Endothelial cell (in vitro differentiated cells): ENCODE measurements at places on chromosomes 12 and 14.
A peak's percentile ranks its signal among the peaks of the same experiment; 100 is the strongest.

DNA sequence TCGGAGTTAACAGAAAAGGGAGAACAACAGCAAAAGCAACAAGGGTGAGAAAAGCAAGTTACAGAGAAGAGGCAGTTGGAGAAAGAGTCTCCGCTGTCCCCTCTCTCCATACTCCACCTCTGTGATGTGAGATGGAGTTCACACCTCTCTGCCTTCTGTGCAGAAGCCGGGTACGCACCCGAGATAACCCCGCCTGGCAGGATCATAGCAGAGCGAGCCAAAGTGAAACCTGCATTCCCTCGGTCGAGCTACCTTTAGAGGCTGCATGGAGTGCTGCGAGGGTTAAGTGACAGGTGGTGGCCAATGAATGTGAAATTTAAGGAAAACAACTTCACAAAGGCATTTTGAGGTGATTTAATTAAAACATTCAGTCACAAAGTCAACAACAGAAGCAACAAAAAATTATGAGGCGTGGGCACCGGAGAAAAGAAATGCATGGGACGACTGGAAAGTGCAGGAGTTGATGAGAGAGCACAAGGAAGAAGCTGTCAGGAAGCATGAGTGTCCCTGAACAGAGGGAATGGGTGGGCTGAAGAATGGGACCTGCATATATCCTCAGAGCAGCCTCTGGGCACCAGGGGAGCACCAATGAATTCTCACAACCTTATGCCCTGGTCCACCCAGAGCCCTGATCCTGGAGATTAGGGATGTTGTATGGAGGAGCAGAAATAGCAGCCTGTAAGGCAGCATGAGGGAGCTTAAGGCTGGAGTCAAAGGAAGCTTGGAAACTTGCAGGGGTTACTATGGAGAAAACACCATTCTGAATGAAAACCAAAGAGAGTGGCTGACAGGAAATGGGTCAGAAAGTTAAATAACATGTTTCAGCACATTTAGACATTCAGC is 208.3 kb downstream of the EMP1 start:
- no peak for DNase-seq

DNA sequence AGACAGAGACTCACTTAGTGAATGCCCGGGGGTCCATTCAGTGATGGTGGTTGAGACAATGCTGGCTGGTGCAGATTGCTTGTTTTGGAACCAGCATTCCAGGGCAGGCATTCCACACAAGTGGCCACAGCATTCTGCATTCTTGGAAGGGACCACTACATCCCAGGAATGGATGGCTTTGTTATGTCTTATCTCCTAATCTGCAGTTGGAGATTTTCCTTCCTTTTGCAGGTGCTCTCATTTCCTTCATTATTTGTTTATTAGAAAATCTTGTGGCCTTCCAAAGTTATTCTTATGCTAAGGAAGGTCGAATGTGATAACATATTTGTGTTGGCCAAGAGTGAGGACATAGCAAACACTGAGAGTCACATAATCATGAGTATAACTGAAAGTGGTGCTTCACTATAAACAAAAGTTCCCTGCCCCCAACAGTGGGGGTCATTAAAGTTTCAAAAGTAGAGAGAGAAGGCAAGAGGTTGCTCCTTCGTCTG is 66.0 kb downstream of the BMP4 start:
- no peak for DNase-seq

DNA sequence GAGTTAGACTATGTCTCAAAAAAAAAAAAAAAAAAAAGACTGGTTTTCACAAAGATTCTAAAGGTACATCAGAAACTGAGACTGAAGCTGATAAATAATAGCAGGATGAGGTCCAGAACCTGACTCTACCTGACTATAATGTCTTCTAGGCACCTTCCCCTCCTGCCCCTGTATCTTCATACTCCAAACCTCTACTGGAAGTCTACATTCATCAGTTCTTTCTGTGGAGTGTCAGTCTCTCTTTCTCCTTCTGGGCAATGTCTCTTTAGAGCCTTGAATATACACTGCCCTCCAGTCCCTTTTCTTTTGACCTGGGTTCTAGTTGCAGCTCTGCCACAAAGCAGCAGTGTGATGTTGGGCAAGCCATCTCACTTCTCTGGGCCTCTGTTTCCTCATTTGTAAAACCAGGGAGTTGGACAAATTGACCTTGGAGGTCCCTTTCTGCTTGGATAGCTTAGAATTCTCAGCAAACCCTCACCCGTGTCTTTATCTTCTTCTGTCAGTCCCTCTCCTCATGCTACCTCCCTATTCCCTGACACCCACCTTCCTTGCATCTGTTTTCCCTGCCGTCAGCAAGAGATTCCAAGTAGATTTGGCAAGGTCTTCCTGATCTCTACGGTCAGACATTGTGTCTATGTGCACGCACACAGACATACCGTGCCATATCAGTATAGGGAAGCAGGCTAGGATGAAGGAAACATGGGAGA is 4.3 kb downstream of the NFE2 start:
- no peak for DNase-seq

GRCh38 chr14:89674936-89675335 is 257.9 kb upstream of the FOXN3 start:
- no peak for DNase-seq

GRCh38 chr12:701896-702539 is 38.8 kb upstream of the NINJ2 start:
- no peak for DNase-seq

DNA sequence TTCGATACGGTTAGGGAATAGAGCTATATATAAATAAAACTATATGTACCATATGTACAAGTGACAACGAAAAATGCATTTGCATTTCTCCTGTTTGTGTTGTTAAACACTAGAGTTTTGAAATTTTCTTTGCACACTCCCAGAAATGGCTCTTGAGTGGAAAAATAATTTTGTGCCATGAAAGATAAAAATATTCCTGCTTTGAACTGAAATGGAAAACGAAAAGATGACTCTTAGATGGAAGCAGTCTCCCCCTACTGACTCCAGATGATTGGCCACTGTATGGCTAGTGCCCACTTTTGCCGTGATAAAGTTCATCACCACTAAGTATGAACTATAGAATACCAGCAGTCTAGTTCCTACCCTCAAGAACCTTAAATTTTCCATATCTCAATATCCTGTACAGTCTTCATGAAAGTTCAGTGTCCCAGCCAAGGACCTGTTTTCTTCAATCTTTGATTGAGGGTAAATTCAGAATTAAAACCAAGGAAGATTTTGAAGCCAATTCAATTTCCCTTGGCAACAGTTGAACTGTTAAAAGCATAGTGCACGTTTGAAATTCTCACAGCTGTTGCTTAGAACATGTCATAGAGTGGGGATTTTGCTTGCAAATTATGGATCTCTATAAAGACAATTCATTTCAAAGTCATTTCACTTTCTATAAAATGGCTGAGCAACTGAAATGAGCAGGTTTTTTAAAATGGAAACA is 1.6 kb upstream of the PPP2R5E start:
- no peak for DNase-seq

- no peak for DNase-seq
Measured at GRCh38 chr12:94329366-94329765, 130.3 kb downstream of the CEP83 start.

GRCh38 chr12:57175428-57176138 is 28.2 kb upstream of the LRP1-AS start:
- DNase-seq, result peak; percentile 84

DNA sequence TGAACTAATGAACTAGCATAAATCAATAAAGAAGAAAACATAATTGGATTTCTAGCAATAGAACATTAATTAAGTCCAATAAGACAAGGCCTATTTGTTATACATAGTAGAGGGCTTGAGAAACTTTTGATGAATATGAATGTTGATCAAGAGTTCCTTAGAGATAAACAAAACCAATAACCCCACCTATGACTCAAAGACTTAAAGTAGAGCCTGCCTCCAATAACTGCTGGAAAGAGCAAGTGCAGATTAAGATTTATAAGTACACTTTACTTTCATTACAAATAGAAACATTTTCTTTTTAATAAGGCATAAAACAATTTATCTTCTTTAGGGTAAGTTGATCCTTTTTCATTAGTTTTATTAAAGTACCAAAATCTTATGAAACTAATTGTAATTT is 185.7 kb downstream of the SRGAP1 start:
- no peak for DNase-seq

DNA sequence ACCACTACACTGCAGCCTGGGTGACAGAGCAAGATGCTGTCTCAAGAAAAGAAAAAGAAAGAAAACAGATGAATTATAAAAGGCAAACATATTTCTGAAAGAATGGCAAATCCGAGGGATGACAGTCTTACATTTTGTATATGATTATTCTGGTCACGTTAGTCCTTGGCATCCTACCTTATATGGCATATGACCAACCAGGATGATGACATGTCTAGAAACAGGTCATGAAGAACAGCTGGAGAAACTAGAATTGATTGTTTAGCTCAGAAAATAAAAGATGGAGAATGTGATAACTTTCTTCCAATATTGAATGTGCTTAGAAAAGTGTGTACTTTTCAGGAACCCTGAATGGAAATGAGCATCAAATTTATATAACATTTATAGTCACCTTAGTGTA is 19.2 kb downstream of the SLC2A14 start:
- DNase-seq, result no peak

DNA sequence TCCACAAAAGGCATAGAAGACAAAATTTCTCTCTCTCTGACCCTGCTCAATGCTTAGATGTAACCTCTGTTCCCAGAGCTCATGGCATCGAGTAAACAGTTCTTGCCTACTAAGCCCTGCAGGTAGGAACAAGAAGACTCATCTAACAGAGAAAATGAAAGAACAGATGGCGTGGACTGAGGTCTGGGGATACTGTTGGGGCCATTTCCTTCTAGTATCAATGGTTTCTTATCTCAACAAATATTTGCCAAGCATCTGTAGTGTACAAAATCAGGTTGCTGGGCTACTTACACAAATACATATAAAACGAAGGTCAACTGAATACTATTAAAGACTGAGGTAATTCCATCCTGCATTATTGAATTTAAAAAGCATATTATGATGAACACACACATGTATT is 93.3 kb downstream of the RIMBP2 start:
- DNase-seq, result no peak

GRCh38 chr12:11653215-11653753 is 3.8 kb downstream of the ETV6 start:
- no peak for DNase-seq

DNA sequence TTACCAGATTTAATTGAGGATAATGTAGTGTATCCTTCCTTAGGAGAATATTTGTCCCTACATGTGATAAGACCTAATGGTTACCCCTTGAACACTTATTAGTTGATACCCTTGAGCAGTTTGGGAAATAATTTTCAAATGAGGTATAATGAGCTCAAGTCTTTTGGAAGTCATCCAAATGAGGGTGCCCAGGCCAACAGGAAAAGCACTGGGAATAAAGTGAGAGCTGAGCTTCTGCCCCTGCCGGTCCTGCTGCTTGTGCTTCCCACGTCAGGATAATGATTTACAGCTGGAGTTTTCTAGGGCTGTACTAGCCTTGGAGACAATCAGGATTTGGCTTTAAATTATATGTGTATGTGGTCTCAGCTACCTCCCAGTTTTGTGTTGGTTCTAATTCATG is 178.8 kb upstream of the FRMD6 start:
- DNase-seq, result no peak

- DNase-seq, result no peak
Measured at GRCh38 chr12:114974333-114974732, 290.4 kb upstream of the TBX3 start.

GRCh38 chr12:24754690-24755638 is 193.9 kb downstream of the BCAT1 start:
- DNase-seq, result no peak

- no peak for DNase-seq
Measured at GRCh38 chr12:22312336-22312735, 22.2 kb downstream of the ST8SIA1 start.

DNA sequence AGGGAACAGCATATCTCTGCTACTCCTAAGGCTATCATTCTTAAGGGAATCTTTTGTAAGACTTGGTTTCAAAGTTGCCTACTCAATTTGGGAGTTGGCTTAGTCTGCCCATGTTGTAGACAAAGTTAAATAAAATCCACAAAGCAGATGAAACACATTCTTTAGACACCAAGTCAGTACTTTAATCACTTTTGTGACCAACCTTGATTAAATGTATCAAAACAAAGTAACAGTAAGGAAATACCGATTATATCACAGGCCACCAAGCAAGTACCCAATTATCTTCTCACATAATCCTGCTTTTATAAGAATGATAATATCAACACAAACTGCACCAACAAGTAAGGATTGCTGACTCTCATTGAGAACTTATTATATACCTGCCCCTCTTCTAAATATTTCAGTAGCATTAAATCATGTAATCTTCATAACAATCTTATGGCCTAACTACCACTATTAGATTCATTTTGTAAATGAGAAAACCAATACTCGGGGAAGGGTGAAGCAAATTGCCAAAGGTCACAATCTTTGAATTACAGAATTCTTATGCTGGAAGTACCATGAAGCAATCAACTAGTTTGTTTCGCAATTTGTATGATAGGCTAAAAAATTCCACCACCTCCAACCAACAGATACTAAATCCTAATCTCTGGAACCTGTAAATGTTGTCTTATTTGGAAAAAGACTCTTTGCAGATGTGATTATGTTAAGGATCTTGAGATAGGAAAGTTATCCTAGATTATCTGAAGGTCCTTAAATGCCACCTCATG is 12.6 kb upstream of the DIO2 start:
- no peak for DNase-seq

DNA sequence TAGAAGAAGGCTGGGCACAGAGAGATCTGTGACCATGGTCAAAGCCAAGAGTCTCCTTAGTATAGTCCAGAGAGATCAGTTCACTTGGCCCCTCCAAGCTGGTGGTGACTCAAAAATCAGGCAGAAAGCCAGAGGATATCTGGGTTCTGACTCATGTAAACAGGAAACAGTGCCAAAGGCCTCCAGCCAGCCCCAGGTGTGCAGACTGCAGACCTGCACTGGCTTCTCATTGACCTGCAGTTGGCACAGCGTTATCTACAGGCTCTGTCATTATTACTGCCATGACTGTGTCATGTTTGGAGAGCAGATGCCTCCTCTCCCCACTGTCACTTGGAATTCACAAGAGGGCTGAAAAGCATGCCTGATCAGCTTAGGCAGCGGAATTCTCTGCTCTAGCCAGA is 295.7 kb upstream of the PRKD1 start:
- no peak for DNase-seq

DNA sequence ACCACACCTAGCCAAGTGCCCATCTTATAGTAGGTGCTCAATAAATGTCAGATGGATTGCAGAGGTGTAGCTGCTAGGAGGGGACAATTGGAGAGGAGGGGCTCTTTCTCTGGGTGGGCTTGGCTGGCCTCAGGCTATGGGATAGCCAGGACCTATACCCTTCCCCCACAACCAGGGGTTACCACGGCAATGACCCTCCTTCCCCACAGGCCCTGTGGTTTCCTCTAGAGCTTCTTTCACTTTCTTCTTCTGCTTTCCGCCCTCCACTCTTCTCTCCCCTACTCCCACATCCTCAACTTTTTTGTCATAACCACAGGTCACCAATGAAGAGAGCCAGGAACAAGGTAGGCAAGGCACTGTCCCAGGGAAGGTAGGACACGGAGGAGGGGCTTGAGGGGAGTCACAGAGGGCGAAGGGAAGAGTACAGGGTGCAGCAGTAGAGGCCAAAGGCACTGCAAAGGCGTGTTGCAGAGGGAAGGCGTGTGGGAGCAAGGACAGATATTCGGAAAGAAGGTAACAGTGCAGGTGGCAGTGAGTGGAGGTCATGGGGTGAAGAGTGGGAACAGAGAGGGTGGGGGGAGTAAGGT is 1.9 kb upstream of the ITGB7 start:
- no peak for DNase-seq
